Urinary bladder (tissue), 4 donors: ENCODE measurements at places on chromosomes 12 and 14. TPM values are rescaled to one million over a fixed set of nuclear protein-coding genes. Genes with fewer than 3 reads are reported as not detected.
A peak's percentile ranks its signal among the peaks of the same experiment; 100 is the strongest.

Gene TAS2R20
- total RNA-seq = 23.7 TPM

Gene SMCO2
- total RNA-seq = not detected

Gene KCNC2
- 0.32 TPM for total RNA-seq

DNA sequence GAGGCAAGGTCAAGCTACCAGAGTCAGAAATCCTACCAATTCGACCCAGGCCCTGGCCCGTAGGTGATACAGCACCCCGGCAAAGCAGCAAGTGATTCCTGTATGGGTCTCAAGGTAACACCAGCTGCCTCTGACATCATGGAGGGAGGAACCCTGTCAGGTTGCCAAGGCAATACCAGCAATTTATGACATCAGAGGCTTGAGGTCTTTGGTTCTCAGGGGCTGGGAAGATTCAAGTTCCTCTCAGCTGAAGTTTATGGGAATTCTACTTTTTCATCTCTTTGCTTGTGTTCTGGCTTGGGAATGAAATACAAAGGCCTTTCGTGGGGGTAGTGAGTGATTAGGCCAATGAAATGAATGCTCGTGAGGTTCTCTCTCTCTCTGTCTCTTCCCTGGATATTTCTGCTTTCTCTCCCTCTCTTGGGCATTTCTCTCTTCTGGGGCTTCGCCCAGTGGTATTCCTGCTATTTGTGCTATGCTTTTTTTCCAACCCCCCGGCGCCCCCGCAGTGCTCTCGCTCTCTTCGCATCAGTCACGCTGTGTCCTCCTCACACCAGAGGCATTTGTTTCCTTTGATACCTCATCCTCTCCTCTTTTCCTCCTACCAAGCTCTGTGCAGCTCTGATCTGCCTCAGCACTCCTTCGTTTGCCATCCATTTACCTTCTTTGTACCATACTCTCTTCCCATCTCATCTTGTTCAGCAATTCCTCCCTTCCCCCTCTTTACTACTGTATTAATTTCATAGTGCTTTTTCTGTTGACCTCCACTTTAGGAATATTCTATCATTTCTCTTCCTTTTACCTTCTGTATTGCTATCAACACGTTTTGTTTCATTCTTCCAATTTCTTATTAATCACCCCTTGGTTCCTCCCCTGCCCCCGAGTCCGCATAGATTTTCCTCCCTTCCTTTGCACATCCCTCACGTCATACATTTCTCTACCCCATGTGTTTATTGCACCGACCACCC lies 2.9 kb downstream of the ZFHX2 start:
- DNase-seq = no peak

DNA sequence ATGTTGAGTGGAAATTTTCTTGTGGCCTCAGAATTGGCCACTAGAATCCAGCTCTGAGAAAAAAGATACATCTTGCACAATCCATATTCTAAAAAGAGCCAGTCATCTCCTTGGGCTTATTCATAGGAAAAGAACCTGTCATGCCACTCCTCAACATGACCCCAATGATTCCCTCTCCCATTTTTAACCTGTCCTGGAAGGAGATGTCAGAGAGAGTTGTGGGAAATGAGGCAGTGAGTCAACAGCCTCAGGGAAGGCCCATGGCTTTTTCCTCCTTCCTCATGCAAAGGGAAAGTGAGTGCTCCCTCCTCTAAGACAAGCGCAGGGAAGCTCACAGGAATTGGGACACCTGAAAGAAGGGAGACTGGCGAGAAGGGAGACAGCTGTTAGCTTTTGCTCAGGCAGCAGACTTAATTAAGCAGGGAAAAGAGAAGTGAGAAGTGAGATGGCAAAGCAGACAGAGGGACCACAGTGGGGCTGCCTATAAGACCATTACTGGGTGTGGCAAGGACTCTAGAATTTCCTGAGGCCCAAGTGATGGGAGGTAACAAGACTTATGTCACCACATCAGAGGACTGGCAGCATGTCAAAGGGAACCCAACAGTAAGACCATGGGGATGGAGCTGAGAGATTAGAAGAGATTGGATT lies 10.2 kb upstream of the DHRS7 start:
- no peak for DNase-seq

- DNase-seq = no peak
These were observed 30.4 kb downstream of the CHST11 start for GRCh38 chr12:104486943-104487819.

- peak; percentile 43 for DNase-seq
These were observed 6.9 kb upstream of the DNM1L start for GRCh38 chr12:32671930-32672780.
